ENCODE measurements at places on chromosomes 2 and 18.

- DNase-seq, result no peak
These were observed 70.8 kb upstream of the STK17B start for GRCh38 chr2:196242131-196242620.

DNA sequence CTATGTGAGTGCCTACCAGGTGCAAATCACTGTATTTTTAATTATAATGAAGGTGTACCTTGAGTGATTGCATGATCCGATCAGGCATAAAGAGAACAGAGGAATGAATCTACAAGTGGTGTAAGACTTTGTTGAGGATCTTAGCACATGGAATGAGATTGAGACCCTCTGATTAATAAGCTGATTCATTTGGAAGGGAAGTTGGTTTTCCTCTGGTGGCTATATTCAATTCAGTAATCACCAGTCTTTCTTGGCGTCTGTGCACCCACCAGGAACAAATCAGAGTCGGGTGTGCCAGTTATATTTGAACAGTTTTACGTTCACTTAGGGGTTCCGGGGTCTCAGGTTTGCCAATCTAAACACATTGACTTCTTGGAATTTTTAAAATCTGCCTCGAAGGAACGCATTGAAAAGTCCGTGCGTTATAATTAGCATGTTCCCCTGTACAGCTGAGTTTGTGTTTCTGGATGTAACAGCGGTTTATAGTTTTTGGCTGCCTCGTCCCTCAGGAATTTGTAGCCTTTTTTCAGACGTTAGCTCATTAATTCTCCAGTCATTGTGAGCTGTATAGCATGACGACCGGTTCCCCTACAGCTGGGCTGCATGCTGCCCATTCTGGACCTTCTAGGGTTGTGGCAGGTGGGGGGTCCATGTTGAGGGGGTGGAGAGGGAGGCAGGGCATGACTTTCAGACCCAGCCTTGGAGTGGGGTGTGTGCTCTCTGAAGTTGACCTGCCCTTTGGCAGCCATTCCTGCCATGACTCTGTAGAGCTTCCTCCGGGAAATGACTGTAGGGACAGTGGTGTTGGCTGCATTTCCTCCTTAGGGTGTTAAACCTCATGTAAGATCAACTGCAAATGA lies 20.3 kb downstream of the MYO1B start:
- no peak for DNase-seq

- DNase-seq, result no peak
These were observed 28.5 kb upstream of the HS6ST1 start for GRCh38 chr2:128347171-128347558.

DNA sequence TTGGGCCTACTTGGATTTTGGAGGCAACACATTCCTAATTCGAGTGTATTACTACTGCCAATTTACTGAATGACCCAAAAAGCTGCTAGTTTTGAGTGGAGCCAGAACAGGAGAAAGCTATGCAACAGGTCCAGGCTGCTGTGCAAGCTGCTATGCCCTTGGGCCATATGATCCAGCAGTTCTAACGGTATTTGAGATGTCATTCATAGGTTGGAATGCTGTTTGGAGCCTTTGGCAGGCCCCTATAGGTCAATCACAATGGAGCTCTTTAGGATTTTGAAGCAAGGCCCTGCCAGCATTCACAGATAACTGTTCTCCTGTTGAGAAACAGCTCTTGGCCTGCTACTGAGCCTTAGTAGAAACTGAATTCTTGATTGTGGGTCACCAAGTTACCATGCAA lies 368.7 kb downstream of the CDH19 start:
- peak; percentile 69 for DNase-seq

All from ELF-1 (cell line).